Ecto neural progenitor cell (in vitro differentiated cells): ENCODE measurements at places on chromosomes 11 and 22.

DNA sequence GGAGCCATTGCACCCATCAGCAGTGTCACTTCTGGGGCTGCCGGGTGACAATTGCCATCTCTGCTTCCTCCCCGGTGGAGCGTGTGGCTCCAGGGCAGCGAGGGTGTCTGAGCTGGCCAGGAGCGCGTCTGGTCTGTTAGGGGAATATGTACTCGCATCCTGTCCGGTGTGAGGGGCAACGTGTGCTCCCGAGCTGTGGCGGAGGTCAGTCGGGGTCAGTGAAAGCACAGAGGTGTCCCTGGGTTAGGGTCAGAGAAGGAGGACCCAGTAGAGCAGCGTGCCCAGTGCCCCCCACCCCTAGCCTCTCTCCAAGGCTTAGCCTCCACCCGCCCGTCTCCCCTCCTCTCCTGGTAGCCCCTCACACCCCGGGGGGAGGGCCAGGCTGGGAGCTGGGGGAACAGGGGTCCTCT is 1.5 kb downstream of the CLCF1 start:
- no peak for DNase-seq

DNA sequence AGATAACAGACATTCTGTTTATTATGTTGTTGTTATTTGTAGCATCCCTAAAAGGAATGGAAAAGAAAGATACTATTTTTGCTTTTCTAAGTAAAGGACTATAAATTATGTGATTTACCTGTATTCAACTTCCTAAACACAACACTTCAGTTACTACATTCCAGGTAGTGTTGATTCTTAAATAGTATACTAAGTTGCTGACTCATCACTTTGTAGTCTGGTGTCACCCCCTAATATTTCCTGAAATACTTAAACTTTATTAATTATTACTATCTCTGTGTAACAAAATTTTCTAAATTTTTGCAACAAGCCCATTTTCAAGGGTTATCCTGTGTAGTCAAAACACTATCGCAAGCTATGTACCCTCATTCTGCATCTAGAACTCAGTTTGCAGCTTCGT is 7.0 kb downstream of the SYTL2 start:
- DNase-seq = no peak

DNA sequence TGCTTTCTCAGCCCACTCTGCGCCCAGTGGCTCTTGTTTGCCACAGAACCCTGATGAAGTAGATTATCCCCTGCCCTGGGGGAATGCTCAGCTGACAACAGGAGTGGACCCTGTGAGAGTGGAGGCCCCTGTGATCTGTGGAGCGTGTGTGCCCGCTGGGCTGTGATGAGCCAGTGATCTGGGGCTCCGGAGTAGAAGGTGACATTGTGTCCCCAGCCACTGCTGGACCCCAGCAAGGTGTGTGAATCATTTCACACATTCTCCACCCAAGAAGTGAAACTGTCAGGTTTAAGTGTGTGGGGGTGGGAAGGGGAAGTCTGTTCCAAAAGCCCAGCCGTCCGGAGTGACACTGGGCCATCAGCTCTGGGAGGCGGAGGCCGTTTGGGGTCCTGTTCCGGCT is 33.1 kb upstream of the GRAMD4 start:
- DNase-seq = no peak

DNA sequence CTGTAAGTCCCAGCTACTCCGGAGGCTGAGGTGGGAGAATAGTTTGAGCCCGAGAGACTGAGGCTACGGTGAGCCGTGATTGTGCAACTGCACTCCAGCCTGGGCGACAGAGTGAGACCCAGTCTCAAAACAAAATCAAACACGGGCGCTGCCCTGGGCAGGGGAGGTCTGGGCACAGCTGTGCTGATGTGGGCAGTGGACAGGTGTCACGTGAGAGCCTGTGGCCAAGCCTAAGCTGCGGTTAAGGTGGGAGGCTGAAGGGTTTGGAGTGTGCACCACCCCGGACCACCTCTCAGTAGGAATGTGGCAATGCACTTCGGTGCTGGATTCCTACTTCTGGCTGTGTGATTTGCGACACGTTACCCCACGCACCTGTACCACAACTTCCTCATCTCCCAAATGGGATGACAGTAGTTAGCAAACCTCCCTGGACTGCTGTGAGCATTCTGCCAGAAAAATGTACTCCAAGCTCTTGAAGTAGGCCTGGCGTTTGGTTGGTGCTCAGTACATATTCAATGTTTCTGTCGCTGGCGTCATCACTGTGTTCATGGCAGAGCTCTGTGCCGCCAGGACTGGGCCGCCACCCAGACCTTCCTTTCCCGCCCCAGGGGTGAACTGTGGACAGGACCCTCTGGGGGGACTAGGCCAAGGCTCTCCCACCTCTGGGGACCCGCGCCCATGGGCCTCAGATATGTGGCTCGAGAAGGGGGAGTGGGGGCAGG is 807 bp upstream of the ZNF74 start:
- DNase-seq = no peak

DNA sequence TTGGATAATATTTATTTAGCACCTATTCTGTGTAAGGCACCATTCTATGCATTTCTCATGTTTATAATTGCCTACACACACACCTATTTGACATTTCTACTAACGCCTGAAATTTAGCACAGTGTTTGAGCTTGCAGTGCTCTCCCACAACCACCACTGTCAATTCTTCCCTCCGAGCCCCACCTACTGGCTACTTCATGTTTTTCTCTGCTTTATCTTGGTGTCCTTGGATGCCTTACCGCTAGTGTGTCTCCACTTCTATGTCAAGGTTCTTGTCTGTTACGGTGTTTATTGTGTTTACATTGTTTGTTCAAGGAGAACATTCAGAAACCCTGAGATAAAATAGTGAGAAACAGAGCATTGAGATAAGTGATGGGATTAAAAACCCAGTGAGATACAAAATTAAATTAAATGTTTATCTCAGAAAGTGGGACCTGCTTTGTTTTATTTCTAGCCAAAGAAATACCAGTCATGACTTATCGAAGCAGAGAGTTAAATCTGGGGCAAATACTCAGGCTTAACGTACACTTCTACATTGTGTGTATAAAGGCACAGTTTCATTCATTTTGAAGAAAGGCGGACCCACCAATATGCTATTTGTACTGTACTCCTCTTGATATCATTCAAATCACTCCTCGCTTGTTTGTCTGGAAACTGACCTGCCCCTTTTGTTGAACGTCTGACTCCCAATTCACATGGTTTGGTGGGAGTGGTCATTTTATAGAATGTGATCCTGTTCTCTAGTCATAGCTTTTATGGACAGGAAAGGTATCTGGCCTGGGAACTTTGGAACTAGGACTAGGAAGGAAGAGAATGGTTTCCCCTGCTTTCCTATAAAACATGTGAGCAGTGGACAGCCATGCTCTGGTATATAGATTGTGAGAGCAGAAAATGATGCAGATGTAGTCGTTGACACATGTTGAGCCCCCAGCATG is 39.2 kb upstream of the SLC36A4 start:
- no peak for DNase-seq

DNA sequence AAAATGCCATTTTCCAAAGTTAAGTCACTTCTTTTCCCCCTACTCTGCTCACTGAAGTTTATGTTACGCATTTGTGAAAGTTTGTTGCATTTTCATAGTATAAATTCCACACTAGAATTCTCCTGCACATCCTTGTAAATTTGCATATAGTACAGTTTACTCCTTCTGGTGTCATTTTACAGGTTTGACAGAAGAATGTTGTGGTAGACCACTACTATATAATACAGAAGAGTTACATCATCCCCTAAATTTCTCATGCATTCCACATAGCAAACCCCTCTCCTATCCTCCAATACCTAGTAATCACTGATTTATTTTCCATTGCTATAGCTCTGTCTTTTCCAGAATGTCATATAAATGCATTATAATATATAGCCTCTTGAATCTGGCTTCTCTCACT is 64.5 kb downstream of the CCDC73 start:
- no peak for DNase-seq

- DNase-seq = no peak
Measured at GRCh38 chr22:50314455-50315288, 7.2 kb upstream of the PLXNB2 start.
